ENCODE measurements at places on chromosomes 2 and 18. TPM values are rescaled to one million over a fixed set of nuclear protein-coding genes. Genes with fewer than 3 reads are reported as not detected.
A peak's percentile ranks its signal among the peaks of the same experiment; 100 is the strongest.

ZNF396 gene
- total RNA-seq: 0.47 TPM

- DNase-seq: no peak
These were observed 53.8 kb downstream of the CYP27C1 start for GRCh38 chr2:127166231-127166860.

- DNase-seq: no peak
These were observed 11.1 kb upstream of the MYL12A start for GRCh38 chr18:3236470-3236869.

- DNase-seq: no peak
These were observed 135.6 kb upstream of the DAPL1 start for GRCh38 chr2:158659483-158659882.

GRCh38 chr2:10776231-10776977, 36.2 kb downstream of the PDIA6 start:
- DNase-seq: no peak

GRCh38 chr2:147577323-147577997, 267.4 kb upstream of the ACVR2A start:
- no peak for DNase-seq

DNA sequence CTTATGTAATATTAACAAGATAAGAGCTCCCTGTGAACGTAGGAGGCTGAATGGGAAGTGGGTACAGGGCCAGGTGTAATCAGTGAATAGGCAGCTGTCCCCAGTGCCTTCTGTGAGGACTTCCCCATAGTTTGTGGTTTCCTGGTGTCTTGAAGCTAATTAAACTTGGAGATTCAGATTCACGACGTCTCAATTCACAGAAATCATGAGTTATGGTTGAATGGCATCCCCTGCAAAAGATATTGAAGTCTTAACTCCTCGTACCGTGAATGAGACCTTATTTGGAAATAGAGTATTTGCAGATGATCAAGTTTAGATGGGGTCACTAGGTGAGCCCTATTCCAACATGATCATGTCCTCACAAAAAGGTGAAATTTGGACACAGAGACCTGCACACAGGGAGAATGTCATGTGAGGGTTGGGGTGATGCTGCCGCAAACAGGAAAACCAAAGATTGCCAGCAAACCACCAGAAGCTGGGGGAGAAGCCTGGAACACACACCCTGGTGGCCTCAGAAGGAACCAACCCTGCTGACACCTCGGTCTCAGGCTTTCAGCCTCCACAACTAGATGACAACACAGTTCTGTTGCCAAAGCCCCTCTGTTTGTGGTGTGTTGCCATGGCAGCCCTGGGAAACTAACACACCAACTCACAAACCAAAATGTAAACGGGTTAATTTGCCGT, 13.2 kb downstream of the ARL4C start:
- peak; percentile 86 for DNase-seq

DNA sequence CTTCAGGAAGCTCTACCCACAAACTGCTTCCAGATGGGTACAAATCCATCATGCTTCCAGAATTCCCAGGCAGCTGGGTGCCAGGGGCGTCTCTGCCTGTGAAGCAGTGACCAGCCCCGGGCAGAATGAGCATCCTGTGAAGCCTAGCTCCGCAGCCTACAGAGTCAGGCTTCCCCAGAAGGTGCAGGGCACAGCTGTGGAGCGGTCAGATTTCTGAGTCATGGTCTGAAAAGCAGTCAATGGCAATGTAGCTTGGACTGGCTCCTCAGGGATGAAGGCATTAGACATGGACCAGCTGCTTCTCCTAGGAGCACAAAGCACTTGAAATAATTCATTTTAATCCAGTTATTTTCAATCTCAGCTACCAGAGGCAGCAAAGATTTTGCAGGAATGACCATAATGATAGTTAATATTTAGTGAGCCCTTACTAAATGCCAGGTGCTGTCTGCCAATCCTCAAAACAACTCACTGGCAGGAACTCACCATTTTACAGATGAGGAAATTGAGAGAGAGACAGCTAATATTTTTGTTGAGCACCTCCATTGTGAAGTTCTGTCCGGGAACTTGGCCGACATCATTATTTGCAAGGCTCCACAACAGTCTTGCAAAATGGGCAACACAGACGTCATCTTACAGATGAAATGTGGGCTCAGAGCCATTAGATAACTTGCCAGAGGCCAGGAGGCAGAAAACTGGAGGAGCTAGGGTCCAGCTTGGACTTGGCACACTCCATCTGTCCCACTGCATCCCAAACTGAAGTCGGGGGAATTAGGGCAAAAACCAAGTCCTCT, 31.7 kb downstream of the ACMSD start:
- DNase-seq: no peak

PPIL3 gene
- total RNA-seq: 52.6 TPM

DNA sequence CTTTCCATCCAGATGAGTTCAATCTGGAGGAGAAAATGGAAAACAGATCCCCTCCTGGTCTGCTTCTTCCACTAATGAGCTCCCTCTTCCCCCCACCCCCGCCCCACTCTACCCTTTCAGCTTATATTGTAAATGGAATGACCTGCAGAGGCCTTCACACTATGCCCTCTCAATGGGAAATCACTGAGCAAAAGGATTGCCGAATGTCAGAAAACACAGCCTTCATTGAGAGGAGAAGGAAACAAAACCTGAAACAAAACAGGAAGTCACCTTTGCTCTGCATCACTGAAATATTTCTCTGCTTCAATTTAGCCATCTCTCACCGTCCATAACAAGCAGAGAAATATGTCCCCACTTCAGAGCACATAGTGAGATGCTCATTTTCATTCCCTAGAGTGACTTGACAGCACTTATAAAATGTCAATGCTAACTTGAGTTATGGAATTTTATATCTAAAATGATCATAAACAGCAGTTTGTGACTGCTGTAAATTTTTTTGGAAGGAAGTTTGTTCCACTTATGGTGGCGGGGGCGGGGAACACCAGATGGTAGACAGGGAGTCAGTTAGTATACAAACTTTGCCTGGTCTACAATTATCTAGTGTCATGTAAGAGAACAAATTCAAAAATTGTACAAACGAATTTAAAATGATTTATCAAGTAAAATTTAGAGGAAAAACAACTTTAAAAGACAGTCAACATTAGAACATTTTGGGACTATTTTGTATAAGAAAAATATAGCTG, 1.8 kb upstream of the FRZB start:
- DNase-seq: no peak

DNA sequence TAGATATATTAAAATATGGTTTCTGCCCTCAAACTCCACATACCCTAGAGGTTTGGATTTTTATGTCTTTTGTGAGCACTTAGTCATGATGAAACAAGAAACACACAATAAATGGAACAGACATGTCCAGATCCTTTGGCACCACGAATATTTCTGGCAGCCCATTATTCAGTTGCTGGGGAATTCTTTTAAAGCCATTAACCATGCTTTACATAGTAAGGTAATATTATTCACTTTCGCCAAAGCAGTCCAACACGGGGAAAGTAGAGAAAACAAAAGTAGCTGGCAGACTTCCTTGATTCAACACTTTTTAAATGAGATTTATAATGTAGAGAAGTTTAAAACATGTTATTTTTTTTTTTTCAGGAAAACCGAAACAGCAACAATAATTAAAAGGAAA, 235.4 kb downstream of the PIEZO2 start:
- DNase-seq: no peak

GRCh38 chr2:63679252-63679855, 90.6 kb downstream of the MDH1 start:
- DNase-seq: no peak

APLF gene
- total RNA-seq: 4.3 TPM

- DNase-seq: no peak
These were observed 151.1 kb upstream of the RIOK3 start for GRCh38 chr18:23301972-23302371.

GRCh38 chr2:237833546-237833945, 25.9 kb upstream of the RAMP1 start:
- no peak for DNase-seq

DNA sequence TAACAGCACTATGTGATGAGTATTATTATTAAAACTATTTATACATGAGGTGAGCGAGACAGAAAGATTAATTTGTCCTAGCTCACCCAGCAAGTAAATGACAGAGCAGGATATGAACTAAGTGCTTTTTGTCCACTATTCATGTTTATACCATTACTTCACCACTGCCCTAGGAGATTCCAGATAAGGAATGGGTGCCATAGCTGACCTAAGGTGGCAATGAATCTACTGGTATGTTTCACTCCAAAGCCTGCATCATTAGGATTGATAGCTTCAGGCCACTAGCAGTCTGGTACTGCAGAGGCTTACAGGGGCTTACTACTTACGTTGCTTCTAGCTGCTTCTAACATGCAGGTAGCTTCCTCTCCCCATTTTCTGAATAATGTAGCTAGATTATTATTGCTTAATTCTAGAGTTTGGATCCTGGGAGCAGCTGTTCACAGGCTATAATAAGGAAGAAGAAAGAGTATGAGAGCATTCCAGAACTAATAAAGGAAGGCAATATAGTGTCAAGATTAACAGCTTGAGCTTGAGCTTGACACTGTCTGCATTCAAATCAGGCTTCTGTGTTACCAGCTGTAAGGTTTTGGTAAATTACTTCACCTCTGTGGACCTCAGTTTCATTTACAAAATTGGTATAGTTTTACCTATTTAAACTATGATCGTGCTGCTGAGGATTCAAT, 153.7 kb downstream of the GALNT3 start:
- DNase-seq: no peak

GRCh38 chr2:239881031-239881471, 144.1 kb downstream of the NDUFA10 start:
- DNase-seq: no peak

GRCh38 chr2:238107525-238108422, 7.6 kb downstream of the ESPNL start:
- peak; percentile 3 for DNase-seq

GRCh38 chr18:47772374-47773248, 157.8 kb downstream of the SMAD2 start:
- peak; percentile 84 for DNase-seq

CHRND gene
- not detected for total RNA-seq

GRCh38 chr2:166494140-166494624, at the start of gene SCN7A:
Gene SCN7A (minus strand): TSS chr2:166494249. CDS start chr2:166477696, 16,553 bp downstream.
- peak; percentile 36 for DNase-seq

DNA sequence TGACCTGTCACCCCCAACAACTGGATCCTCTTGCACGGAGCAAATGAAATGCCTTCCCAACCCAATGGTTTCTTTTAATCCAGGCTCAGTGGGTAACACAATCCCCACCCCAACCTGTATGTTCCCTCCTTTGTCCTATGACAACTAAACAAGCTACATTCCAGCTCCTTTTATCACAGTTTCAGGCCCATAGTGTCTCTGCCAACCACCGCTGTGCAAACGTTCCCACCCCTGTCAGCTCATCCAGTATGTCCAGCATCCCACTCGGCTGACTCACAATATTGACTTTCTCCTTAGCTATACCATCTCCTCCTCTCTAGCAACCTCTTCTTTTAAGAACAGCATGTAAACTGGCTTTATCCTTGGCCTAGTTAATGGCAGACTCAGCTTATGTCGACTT, 117.9 kb upstream of the PPP1CB start:
- DNase-seq: no peak

DNER gene
- total RNA-seq: not detected

Measured in activated CD4-positive, alpha-beta T cell treated with anti-CD3 and anti-CD28 coated beads for 36 hours (primary cell).